ENCODE measurements at places on chromosomes 4 and X.

DNA sequence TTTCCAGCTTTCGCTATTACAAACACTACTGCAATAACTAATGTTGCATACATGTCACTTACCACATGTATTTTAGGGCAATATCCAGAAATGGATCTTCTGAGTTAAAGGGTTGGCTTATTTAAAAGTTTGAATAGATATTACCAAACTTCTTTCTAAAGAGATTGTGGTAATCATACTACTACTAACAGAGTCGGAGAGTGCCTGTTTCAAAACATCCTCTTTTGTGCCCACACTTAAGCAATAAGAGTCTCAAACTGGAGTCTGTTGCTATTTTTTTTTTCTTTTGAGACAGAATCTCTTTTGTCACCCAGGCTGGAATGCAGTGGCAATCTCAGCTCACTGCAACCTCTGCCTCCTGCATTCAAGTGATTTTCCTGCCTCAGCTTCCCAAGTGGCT is 35.8 kb downstream of the FGFBP1 start:
- DNase-seq, result no peak

GRCh38 chr4:3376266-3376665 is 65.5 kb upstream of the HGFAC start:
- no peak for DNase-seq

GRCh38 chrX:70694339-70695122 is 214.0 kb downstream of the TEX11 start:
- no peak for DNase-seq

GRCh38 chrX:41105005-41105404 is 19.8 kb downstream of the USP9X start:
- no peak for DNase-seq

- DNase-seq, result no peak
Observed at GRCh38 chrX:41009850-41010846, 75.1 kb upstream of the USP9X start.

GRCh38 chrX:110222497-110223257 is 95.2 kb downstream of the AMMECR1 start:
- no peak for DNase-seq

DNA sequence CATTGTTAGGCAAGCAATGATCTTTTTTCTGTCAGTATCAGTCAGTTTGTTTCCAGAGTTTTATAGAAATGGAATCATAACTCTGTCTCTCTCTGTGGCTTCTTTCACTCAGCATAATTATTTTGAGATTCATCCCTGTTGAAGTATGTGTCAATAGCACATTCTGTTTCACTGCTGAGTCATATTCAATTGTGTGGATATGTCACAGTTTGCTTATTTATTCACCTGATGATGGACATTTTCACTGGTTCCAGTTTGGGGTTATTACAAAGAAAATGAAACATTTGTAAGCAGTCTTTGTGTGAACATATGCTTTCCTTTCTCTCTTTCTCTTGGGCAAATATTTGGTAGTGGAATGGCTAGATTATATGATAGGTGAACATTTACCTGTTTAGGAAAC is 10.2 kb upstream of the ZNF718 start:
- no peak for DNase-seq

DNA sequence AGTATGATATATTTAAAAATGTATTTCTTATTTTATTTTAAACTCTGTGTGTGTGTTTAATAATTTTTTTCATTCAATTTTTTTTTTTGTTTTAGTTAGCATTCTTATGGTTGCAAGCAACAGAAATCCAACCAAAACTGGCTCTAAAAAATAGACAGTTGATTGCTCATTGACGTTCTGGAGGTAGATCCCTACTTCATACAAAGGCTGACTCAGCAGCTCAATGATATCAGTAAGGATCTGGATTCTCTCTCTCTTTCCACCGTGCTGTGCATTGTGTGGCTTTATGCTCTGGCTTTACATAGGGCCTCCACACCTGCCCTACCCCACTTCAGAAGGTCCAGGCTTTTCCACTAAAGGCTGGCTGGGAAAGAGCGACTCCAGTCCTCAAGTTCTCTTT is 117.8 kb downstream of the UCHL1 start:
- DNase-seq, result peak; percentile 47

DNA sequence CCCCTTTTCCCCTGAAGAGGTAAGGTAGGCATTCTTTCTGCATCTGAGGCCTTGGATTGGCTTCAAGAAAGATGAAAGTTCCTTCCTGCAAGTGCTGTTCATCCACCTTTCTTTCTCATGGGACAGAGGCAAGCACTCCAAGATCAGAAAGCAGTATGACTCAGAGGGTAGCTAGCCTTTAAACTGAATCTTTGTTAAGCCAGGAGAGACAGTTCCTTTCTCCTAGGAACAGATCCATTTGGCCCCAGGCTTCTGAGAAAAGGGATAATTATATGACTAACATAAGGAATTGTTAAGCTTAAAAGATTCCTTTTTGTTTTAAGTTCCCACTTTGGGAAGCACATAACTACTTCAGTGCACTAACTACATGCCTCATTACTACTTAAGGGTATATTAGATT is 192.0 kb downstream of the PPP3CA start:
- DNase-seq, result no peak

GRCh38 chr4:10075158-10075863 is 41.3 kb downstream of the WDR1 start:
- DNase-seq, result no peak

DNA sequence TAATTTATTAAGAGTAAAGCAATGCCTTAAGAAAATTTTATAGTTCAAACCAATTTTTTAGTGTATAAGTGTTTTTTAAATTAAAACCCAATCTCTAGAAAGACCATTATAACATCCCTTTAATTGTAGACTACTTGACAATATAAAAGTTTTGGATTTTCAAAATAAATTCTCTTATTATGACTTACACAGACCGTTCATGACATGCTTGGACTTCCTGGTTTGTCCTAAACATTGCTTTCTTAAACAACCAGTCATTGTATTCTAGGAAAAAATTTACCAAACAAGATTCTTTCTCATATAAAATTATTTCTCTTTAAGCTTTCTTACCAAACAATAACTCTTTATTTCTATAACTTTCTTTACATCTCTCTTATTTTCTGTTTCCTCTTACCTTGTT is 49.0 kb upstream of the CXorf51A start:
- no peak for DNase-seq

- no peak for DNase-seq
Observed at GRCh38 chr4:30456716-30457115, 263.5 kb upstream of the PCDH7 start.

DNA sequence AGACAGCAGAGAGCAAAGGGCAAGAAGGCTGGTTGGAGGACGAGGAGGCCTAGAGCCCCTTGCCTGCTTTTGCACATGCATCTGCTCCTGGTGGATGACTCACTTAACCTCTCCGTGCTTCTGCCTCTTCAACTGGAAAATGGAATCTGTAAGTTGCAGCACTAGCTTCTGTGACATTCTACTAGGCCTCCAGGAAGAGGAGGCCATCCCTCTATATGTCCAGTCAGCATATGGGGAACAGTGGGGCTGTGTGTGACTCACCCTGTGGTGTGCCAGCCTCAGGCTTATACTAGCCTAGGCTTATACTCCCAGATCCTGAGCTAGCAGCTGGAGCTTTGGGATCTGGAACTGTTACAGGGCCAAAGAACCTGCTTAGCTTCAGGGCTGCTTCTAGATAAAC is 36.0 kb downstream of the RTL9 start:
- DNase-seq, result no peak

DNA sequence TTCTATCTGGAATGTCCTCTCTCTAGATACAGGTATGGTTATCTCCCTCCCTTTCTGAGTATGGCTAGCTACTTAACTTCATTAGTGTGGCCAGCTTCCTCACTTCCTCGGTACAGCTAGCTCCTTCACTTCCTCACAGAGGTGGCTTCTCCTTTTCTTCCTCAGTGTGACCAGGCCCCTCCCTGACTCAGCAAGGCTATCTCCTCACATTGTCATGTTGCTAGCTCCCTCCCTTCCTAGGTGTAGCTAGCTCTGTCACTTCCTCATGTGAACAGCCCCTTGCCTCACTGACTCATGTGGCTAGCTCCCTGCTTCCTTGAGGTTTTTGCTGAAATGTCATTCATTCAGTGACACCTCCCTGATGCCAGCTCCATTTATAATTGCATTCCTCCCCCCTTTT is 67.3 kb upstream of the DDIT4L start:
- no peak for DNase-seq

- no peak for DNase-seq
Observed at GRCh38 chrX:143945171-143945570, 61.3 kb downstream of the UBE2NL start.

DNA sequence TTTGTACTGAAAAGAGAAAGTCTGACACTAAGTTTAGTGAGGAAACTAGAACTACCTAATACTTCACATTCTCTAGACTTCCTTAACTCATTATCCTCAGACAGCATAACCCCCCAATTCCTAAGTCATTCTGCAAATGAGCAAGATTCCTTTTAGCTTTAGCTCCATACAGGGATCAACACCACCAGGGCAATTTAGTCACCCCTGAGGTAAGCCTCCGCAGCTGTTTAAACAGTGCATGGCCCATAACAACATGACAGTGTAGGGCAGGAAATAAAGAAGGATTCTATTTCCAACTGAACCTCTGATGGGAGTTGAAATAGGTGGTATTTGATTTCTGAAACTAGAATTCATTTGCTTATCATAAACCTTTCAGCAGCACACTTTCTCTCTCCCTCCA is 112.8 kb upstream of the DKK2 start:
- DNase-seq, result no peak

- no peak for DNase-seq
Observed at GRCh38 chrX:38279188-38279587, 48.1 kb downstream of the RPGR start.

GRCh38 chr4:23463071-23463470 is 426.8 kb downstream of the PPARGC1A start:
- DNase-seq, result no peak

GRCh38 chr4:6939761-6940743 is 30.4 kb downstream of the TBC1D14 start:
- DNase-seq, result no peak

- DNase-seq, result no peak
Observed at GRCh38 chrX:151359931-151360871, 36.8 kb upstream of the VMA21 start.

GRCh38 chr4:184649026-184649970 is at the start of the genes CASP3 and PRIMPOL:
CASP3 (minus strand) TSS chr4:184649447; CDS start chr4:184638453, 10,994 bp downstream.
PRIMPOL (plus strand) TSS chr4:184649738; CDS start chr4:184657141, 7,403 bp downstream.
- DNase-seq, result peak; percentile 95

GRCh38 chrX:108167211-108167872 is 75.8 kb downstream of the ATG4A start:
- DNase-seq, result no peak

GRCh38 chr4:1509366-1509765 is 103.1 kb upstream of the NKX1-1 start:
- DNase-seq, result no peak

- no peak for DNase-seq
Observed at GRCh38 chr4:183424109-183424744, 20.2 kb upstream of the CDKN2AIP start.

DNA sequence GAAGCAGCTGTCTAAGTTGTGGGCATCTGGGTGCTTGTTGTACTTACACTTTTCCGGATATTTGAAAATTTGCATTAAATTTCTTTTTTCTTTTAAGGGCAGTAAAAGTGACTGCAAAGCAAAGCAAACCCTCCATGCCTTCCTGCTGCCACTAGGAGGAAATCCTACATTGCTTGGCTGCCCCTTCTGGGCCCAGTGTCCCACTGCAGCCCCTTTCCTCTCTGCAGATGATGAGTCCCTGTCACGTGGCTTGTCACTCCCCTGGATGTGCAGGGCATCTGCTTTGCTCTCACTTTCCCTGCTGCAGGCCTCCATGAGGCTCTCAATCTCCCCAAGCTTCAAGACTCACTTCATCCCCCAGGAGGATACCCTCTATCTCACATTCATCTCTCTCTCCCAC is 12.7 kb downstream of the TSR2 start:
- DNase-seq, result no peak

- DNase-seq, result no peak
Observed at GRCh38 chrX:66163849-66164411, at the start of gene HEPH. HEPH (plus strand) TSS chrX:66164247; CDS start chrX:66170571, 6,324 bp downstream.

DNA sequence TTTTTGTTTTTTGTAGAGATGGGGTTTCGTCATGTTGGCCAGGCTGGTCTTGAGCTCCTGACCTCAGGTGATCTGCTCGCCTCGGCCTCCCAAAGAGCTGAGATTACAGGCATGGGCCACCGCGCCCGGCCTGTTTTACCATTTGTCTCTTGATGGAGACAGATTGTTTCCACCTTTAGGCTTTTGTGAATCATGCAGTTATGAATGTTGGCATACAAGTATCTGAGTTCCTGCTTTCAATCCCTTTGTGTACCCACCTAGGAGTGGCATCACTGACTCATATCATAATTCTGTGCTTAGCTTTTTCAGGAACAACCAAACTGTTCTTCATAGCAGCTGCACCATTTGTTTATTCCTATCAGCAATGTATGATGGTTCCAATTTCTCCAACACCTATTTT is 20.2 kb upstream of the MGST2 start:
- DNase-seq, result no peak

DNA sequence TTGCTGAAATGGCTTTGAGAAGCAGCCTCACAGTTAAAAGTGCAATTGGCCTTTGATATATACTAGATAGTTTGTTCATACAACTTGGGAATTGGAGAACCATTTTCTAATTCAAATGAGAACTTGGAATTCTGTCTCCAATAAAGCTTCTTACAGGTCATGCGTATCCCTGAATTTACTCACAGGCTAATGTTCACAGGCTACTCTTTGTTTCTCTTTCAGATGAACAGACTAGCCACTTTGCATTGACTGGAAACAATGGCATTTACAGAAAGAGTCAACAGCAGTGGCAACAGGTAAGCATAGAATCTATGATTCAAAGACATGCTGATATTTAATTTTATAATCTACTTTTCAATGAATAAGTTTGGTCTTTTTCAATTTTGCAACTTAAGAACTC is 13.5 kb downstream of the AFF1 start:
- no peak for DNase-seq

- no peak for DNase-seq
Observed at GRCh38 chr4:74473155-74473811, 28.3 kb downstream of the AREG start.

DNA sequence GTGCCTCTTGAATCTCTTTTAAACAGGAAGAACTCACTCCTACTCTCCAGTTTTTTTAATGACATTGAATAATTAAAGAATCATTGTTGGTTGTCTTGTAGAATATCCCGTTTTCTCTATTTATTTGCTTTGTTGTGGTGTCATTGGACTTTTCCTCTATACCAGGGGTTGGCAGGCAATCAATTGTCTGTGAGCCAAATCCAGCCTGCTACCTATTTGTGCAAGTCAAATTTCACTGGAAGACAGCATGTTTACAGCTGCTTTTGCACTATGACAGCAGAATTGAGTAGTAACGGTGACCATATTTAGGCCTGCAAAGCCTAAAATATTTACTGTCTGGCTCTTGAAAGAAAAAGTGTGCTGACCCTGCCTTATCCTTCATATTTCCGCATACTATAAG is 34.8 kb downstream of the POLA1 start:
- no peak for DNase-seq

GRCh38 chr4:57091657-57092162 is 18.5 kb downstream of the IGFBP7 start:
- DNase-seq, result no peak

DNA sequence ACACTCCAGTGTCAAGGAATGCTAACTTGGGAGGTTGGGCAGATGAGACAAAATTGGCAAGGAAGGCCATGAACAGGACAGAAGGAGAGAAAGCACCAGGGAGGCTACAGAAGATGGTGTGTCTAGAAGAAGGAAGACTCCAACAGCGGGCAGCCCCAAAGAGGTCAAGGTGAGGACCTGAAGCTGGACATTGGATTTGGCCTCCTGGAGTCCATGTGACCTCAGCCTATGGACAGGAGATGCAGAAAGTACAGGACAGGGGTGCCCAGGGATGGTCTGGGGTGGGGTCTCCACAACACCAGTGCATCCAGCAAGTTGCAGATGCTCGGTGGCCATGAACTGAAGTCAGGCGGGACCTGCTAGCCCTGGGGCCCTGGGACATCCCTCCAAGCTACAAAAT is 86.2 kb downstream of the JAKMIP1 start:
- no peak for DNase-seq

- DNase-seq, result no peak
Observed at GRCh38 chr4:70110917-70111316, 43.1 kb upstream of the PRR27 start.
